Left kidney (tissue), 8 donors: ENCODE measurements at places on chromosomes 2 and 18. TPM values are rescaled to one million over a fixed set of nuclear protein-coding genes. Genes with fewer than 3 reads are reported as not detected.
A peak's percentile ranks its signal among the peaks of the same experiment; 100 is the strongest.

GRCh38 chr18:70292628-70293027 lies 3.8 kb downstream of the SOCS6 start:
- no peak for DNase-seq

SLC4A5 gene
- polyA plus RNA-seq = 3.7 TPM

- peak; percentile 19 for DNase-seq
Measured at GRCh38 chr18:72261590-72261989, 282.6 kb downstream of the CBLN2 start.

PMAIP1 gene
- polyA plus RNA-seq = 3.6 TPM

- no peak for DNase-seq
Measured at GRCh38 chr2:120433816-120434290, 87.9 kb downstream of the INHBB start.

MFF gene
- 156 TPM for polyA plus RNA-seq
